ENCODE measurements at places on chromosomes 7 and 10.
A peak's percentile ranks its signal among the peaks of the same experiment; 100 is the strongest.

DNA sequence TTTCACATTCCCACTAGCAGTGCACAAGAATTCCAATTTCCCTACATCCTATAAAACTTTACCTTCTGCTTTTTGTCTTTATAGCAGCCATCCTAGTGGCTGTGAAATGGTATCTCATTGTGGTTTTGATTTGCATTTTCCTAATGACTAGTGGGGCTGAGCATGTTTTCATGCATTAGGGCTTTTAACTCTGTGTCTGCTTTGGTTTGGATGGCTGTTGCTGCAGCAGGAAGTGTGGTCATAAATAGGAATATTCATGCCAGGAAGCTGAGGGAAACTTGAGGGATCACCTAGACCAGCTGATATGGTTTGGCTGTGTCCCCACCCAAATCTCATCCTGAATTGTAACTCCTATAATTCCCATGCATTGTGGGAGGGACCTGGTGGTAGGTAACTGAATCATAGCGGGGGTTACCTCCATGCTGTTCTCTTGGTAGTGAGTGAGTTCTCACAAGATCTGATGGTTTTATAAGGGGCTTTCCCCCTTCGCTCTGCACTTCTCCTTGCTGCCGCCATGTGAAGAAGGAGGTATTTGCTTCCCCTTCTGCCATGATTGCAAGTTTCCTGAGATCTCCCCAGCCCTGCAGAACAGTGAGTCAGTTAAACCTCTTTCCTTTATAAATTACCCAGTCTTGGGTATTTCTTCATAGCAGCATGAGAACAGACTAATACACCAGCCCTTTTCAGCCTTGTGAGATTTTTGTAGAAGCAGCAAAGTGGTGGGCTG is 181.8 kb upstream of the PITRM1 start:
- DNase-seq = no peak

GRCh38 chr10:48788554-48788953 is 103.9 kb downstream of the WDFY4 start:
- no peak for DNase-seq

DNA sequence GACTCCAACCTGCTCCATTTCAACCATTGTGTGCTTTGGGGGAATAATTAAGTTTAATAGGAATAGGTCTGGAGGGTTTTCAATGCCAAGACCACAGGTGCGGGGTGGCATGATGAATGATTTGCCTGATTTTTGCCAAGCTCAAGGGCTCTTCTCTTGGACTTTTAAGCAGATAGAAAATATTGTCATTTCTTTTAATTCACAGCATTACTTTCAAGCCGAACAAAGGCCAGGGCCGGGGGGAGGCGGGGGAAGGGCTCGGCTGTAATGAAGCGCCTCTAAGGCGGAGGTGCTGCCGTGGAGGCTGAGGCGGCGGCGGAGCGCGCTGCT is 6.5 kb downstream of the PTF1A start:
- DNase-seq = no peak

GRCh38 chr10:67612577-67613537 is 83.1 kb downstream of the CTNNA3 start:
- DNase-seq = peak; percentile 37

- DNase-seq = no peak
These were observed 204.3 kb downstream of the ARHGAP12 start for GRCh38 chr10:31724296-31724695.

- DNase-seq = no peak
These were observed 401.6 kb downstream of the MAGI2 start for GRCh38 chr7:79051915-79052314.

- no peak for DNase-seq
These were observed 1.8 kb downstream of the TNRC18 start for GRCh38 chr7:5421714-5422395.

DNA sequence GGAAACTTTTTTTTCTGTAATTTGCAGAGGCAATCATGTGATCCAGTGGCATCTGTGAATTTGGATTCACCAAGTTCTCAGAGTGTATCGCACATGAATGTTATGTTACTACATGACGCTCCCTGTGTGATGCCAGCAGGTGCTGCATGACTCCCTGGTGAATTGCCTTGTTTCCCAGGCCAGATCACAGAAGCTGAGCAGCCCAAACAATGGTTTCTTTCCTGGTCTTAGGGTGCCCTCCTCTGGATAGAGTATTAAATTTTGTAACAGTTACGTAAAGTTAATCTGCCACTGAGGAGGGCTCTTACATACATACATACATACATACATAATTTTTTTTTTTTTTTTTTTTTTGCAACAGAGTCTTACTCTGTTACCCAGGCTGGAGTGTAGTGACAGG is 3.6 kb downstream of the ZSCAN21 start:
- DNase-seq = peak; percentile 11

GRCh38 chr10:119370111-119370741 is 162.9 kb downstream of the GRK5 start:
- no peak for DNase-seq

DNA sequence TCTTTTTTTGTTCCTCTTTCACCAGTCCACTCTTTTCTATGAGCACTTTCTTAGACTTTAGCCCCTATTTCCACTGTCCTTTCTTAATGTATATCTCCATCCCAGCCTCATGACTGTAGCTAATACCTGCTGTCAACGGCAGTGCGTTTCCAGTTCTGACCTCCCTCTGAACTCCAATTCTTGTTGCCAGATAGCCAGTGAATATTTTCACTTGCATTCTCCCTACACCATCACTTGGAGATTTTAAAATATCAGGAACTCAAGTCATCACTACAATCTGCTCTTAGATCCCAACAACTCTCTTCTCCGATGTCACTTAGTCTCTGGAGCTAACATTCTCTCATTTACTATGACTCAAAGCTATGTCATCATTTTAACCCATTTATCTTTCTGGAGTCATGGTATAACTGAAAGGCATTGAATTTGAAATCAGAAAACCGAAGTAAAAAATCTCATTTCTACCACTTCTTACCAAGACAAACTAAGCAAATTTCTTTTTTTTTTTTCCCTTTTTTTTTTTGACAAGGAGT is 5.1 kb upstream of the SLC16A12 start:
- no peak for DNase-seq

DNA sequence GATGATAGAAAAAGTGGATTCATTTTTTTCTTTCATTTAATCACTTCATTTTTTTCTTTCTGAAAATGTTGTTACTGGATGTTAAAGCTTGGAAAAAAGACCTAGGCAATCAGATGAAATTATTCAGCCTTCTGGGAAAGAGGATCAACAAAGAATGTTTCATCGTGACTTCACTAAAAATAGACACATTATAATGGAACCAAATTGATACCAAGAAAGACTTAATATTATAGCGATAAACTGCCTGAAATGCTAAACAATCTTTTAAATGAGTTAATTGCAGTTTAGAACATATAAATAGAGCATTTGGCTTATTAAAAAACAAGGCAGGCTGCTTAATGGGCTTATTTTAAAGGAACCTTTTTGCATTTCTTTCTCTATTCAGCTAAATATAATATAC is 25.6 kb upstream of the TMEM229A start:
- no peak for DNase-seq

GRCh38 chr10:60203993-60204618 is 185.6 kb downstream of the ANK3 start:
- DNase-seq = no peak

GRCh38 chr10:79221110-79222051 is 125.9 kb upstream of the PPIF start:
- DNase-seq = no peak

DNA sequence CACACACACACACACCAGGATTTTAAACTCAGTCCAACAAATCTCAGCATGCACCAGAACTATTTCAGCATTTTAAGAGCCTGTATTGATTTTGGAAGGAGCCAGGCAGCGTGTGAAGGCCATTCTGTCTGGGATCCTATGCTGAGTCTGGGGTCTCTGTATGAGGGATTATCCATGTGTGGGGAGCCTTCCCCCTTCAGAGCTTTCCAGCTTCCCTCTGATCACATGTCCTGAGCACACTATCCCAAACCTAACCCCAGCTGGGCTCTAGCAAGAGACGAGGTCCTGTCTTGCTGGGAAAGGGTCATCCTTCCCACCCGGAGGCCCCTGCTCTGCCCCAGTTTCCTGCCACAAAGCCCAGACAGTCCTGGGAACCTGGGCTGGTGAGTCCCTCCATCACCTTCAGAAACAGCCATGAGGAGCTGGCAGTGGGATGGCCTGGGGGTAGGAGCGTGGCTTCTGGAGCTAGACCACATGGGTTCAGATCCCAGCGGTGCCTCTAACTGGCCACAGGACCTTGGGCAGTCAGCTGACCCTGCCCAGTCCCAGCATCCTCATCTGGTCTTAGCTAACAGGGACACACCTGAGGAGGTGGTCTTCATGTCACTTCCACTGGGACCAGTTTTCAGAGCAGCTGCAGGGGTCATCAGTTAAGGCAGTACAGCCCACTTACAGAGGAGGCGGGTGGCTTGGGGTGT is 79.6 kb upstream of the RET start:
- DNase-seq = no peak

- no peak for DNase-seq
These were observed 26.4 kb downstream of the MACC1 start for GRCh38 chr7:20190560-20191390.

DNA sequence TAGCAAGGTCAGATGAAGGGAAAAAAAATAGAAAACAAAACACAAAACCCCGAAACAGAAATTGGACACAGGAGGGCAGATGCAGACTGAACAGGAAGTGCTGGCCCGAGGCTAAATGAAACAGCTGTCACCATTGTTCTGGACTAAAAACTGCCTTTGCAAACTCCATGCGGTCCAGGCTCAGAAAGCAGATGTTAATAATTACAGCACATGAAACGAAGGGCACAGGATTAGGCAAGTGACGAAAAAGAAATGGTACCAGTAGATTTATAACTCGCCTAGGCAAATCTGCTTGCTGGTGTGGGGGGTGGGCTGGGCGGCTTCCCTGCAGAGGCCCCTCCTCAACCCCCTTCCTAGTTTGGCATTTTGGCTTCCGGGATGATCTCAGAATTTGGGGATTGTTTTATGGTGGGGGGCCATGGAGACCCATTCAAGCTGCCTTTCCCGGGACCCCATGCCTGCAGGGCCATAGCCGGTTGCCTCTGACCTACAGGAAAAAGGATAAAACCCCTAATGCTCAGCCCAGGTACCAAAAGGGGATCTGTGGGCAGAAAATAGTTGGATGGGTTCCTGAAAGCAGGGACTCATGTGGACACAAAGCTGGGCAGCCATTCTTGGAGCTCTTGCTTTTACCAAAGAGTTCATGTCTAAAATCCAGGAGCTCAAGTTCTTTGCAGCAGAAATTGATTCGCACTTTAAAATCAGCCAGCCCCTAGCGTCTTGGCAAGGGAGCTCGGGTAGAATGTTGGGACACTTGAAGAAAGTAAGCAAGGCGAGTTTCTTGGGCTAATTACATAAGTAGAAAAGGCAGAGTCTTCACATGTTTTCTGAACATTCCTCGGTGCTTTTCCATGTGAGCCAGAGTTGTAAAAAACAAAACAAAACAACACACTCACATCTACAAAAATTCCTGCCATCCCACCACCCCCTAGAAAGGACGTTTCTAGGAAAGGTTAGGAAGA is 39.0 kb upstream of the EMX2 start:
- no peak for DNase-seq

DNA sequence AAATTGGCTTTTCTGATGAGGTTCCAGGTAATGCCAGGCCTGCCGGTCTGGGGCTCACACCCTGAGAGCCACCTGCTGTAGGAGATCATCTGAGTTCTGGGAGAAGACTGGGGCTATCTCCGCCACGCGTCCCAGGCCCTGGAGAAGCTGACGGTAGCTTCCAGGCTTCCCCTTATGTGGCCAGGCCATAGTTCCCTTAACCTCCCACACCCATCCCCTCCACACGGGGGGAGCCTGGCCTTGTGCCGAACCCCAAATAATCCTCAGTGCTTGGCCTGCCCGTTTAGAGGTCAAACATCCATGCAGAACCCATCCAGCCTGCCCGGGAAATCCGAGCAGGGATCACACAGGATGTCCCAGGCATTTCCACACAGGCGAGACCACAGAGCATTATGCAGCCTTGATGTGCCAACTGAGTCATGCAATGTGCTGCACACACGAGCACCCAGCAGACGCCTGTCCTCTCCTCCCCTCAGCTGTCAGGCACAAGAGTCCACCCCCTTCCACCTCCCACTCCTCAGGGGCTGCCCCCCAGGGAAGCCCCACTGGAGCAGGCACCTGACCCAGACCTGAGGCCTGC is 176.2 kb downstream of the PRKAG2 start:
- DNase-seq = no peak

- DNase-seq = no peak
These were observed 1157.4 kb upstream of the AUTS2 start for GRCh38 chr7:68440866-68441265.

DNA sequence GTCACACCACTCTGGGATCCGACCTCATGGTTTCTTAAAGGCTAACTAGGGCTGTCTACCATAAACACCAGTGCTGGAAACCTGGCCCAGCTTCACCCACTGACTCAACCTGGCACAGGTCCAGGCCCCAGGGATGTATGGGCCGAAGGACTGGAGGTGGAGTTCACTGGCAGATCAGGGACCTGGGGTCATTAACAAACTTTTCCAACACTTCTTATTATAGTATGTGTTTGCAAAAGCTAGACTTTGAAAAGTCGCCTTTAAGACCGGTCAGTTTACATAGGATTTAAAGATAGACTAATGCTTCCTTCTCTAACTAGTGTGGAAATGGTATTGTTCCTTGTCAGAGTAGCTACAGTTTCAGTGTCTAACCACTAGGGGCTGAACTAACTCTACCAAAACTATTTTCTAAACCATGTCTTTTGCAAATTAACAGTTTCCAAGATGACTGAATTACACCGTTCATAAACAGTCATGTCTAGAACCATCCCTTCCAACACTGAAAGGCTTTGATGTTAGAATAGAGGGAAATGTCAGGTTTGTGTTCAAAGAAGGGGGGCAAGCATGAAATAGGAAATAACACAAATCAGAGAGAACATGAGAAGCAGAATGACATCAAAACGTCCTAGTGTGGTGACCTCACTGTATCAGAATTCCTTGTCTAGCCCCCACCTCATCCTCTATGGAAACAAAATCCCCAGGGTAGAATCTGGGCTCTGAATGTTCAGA is 29.7 kb downstream of the STN1 start:
- DNase-seq = no peak

- no peak for DNase-seq
These were observed 196.0 kb downstream of the RNLS start for GRCh38 chr10:88386821-88387773.

- no peak for DNase-seq
These were observed 115.8 kb upstream of the VSTM2A start for GRCh38 chr7:54426406-54426805.

GRCh38 chr7:108455998-108456677 is at the start of gene NRCAM:
Gene NRCAM (minus strand): TSS chr7:108456436. CDS start chr7:108240064, 216,372 bp downstream.
- no peak for DNase-seq

- DNase-seq = no peak
These were observed 17.1 kb upstream of the CPA1 start for GRCh38 chr7:130363026-130363847.

DNA sequence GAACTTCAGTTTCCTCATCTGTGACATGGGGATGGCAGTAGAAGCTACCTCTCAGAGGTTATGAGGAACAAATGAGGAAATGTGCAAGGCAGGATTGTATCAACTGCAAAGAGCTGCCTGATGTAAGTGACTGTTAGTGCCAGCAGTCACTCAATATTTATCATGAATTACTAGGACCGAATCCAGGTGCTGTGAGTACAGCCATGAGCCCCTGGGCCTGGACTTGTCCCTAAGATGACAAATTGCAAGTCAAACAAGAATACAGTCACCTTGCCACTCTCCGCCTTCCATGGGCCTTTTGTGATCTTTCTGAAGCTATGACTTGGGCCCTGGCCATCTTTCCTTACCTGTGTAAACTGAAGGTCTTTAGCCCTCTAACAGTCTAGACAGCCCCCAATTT is 27.7 kb upstream of the TLX1 start:
- DNase-seq = no peak
